ENCODE measurements at places on chromosomes 3 and 15.

- no peak for DNase-seq
- no peaks in the 10 kb centered on the region for H3K36me3 ChIP-seq
- no peak overlapping the region for H3K4me3 ChIP-seq
- no peaks in the 10 kb centered on the region for H3K4me1 ChIP-seq
- H3K27ac ChIP-seq, result no peak overlapping the region
These were observed 132.1 kb upstream of the TRIM42 start for GRCh38 chr3:140545756-140546155.

- H3K27me3 ChIP-seq, result no peaks in the 10 kb centered on the region
- H3K27ac ChIP-seq, result no peak overlapping the region
- no peak overlapping the region for H3K4me3 ChIP-seq
- no peak for DNase-seq
These were observed 31.4 kb downstream of the MAPK6 start for GRCh38 chr15:52050416-52050815.

- H3K27me3 ChIP-seq, result peaks cover 9% of the 10 kb centered on the region
- H3K36me3 ChIP-seq, result no peaks in the 10 kb centered on the region
- H3K4me3 ChIP-seq, result no peak overlapping the region
These were observed 182.4 kb upstream of the CHRNA7 start for GRCh38 chr15:31847961-31848360.

DNA sequence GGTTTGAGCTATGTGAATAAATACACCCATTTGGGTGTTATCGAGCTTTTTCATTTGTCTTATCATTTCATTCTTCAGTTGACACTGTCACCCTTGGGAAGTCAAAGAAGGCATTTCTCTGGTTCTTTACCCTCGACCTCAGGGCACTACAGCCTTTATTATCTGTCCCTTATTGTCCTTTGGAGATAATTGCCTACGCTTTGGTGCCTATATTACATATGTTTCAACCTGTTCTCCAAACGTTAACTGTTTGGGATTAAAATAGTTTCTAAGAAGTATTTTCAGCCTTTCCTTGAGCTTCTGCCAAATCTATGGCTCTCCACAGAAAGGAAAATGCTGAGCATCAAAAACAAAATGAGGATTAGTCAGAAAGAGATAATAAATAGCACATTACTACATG, 395.4 kb upstream of the ADAMTS9 start:
- H3K4me3 ChIP-seq, result no peak overlapping the region
- H3K4me1 ChIP-seq, result no peaks in the 10 kb centered on the region
- H3K36me3 ChIP-seq, result no peaks in the 10 kb centered on the region
- DNase-seq, result no peak

- no peak overlapping the region for H3K27ac ChIP-seq
- H3K4me3 ChIP-seq, result no peak overlapping the region
- DNase-seq, result no peak
- no peaks in the 10 kb centered on the region for H3K4me1 ChIP-seq
- no peaks in the 10 kb centered on the region for H3K36me3 ChIP-seq
These were observed 75.6 kb upstream of the POU1F1 start for GRCh38 chr3:87351937-87352336.

DNA sequence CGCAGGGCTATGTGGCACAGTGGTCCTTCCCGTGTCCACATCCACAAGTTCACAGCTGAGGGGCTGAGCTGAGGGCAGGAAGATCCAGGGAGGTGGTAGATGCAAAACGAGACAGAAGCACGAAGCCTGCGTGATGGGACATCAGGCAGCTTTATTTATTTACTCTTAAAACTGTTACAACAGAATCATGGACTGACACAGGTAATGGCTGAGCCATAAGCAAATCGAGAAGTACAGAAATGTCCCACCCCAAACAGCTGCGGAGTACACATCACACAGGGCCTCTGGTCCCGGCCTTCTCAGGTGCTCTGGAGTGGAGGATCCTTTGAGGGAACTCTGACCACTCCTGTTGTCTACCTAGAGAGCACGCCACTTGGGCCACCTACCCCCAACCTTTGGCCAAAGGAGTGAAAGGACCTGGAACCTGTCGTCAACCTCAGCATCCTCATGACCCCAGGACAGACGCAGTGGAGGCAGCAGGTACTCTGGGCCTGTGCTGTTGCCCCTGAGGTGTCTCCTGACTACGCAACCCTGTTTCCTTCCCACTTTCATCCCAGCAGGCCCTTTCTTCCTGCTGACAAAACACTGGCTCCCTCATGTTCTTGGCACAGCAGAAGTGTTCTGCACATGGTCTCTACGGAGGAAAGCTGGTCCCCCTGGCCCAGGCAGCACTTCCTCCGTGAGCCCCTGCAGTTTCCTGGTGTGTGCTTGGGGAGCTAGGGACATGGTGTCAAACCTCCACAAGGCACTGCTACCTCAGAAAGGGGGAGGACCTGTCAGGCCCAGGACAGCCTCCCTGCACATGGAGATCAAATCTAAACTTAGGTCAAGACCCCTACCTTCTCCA, 47.8 kb downstream of the DHX30 start:
- no peaks in the 10 kb centered on the region for H3K27me3 ChIP-seq
- no peak for DNase-seq
- peak overlapping the region; percentile 69 for H3K27ac ChIP-seq
- H3K4me1 ChIP-seq, result no peaks in the 10 kb centered on the region
- peaks cover 20% of the 10 kb centered on the region for H3K36me3 ChIP-seq

- H3K4me1 ChIP-seq, result no peaks in the 10 kb centered on the region
- H3K27ac ChIP-seq, result no peak overlapping the region
- no peak overlapping the region for H3K4me3 ChIP-seq
- H3K27me3 ChIP-seq, result no peaks in the 10 kb centered on the region
- DNase-seq, result no peak
- H3K36me3 ChIP-seq, result no peaks in the 10 kb centered on the region
These were observed 254.1 kb downstream of the CNTN3 start for GRCh38 chr3:74360406-74360805.

DNA sequence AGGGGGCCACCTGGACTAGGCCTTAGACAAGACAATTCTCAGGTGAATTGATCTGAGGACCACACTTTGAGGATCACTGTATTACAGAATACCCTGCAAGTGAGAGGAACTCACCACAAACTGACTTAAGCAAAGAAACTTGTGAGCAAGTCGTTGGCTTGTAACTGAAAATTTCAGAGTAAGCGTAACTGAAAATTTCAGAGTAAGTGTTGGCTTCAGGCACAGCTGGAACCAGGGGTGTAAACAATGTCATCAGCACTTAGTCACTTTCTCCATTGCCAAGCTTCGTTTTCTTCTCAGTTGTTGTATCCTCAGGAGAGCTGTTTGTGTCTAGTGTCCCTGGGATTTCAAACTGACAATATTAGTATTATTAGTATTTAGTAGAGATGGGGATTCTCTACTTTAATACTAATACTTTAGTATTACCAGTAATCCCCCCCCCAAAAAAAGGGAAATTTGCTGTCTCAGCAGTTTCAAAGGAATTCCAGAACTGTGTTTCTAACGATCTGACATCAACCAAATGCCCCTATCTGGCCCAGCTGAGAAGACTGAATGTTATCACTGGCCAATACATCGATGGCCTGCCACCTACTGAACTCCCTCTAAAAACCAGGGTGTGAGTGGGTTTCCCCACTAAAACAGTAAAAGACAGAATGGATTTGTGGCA, 474.4 kb downstream of the NTRK3 start:
- H3K4me1 ChIP-seq, result no peaks in the 10 kb centered on the region
- H3K27me3 ChIP-seq, result peaks cover 2% of the 10 kb centered on the region

DNA sequence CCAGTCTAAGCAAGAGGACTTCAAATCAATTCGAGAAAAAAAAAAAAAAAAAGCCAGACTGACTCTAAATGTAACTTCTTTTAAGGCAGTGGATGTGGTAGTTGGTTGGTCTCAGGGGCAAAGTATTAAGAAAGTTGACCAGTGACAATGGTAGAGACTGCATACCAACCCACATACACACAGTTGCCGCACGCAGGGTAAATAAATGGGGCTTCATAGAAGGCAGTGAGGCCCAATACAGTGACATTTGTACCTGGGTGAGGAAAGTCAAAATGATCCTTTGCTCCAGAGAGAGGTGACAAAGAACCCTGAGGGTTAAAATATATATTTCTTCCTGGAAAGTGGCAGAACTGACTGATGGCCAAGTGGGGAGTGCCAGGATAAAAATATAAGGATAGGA, 100.8 kb upstream of the MEX3B start:
- DNase-seq, result no peak
- no peak overlapping the region for H3K27ac ChIP-seq

DNA sequence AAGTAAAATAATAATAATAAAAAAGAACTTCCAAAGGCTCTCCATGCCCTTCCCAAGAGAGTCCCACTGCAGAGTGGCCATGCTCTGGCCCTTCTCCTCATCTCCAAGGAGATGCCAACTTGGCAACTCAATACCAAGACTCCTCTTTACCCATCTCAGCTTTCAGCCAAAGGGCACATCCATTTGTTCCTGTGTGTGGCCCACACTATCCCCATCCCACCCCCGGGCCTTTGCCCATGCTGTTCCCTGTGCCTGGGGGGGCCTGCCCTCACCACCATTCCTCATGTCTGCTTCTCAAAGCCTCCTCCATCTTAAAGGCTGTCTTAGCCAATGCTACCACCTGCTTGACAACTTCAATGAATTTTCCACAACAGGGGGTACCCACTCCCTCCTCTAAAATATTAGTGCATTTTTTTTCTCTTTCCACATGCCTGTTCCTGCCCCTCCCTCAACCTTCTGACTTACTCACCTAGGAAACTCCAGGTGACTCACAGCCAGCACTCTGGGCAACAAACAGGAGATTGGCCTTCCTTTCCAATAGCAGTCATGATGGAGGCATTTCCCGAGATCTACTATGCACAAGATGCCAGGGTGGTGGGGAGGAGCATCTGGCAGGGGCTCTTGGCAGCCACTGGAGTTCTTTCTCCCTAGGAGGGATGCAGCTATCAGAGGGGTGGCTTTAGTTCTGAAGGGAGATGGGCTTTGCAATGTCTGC, 109.4 kb upstream of the SMAD3 start:
- no peak for DNase-seq
- peaks cover 18% of the 10 kb centered on the region for H3K4me1 ChIP-seq
- no peak overlapping the region for H3K27ac ChIP-seq
- no peaks in the 10 kb centered on the region for H3K36me3 ChIP-seq
- H3K27me3 ChIP-seq, result peaks cover 7% of the 10 kb centered on the region

GRCh38 chr3:182787302-182788036, 5.8 kb upstream of the ATP11B start:
- H3K27me3 ChIP-seq, result peaks cover 6% of the 10 kb centered on the region
- DNase-seq, result no peak
- H3K27ac ChIP-seq, result no peak overlapping the region
- H3K36me3 ChIP-seq, result no peaks in the 10 kb centered on the region

GRCh38 chr3:122890077-122890719, 95.3 kb downstream of the SLC49A4 start:
- no peak overlapping the region for H3K27ac ChIP-seq
- no peak overlapping the region for H3K4me3 ChIP-seq
- peaks cover 21% of the 10 kb centered on the region for H3K4me1 ChIP-seq
- no peaks in the 10 kb centered on the region for H3K36me3 ChIP-seq

- peaks cover 8% of the 10 kb centered on the region for H3K4me1 ChIP-seq
- no peak overlapping the region for H3K4me3 ChIP-seq
- no peaks in the 10 kb centered on the region for H3K36me3 ChIP-seq
- no peak overlapping the region for H3K27ac ChIP-seq
These were observed 9.9 kb upstream of the RFT1 start for GRCh38 chr3:53139906-53140846.

GRCh38 chr3:171602072-171602471, 141.9 kb upstream of the TNIK start:
- no peak for DNase-seq
- no peaks in the 10 kb centered on the region for H3K36me3 ChIP-seq
- no peak overlapping the region for H3K4me3 ChIP-seq

DNA sequence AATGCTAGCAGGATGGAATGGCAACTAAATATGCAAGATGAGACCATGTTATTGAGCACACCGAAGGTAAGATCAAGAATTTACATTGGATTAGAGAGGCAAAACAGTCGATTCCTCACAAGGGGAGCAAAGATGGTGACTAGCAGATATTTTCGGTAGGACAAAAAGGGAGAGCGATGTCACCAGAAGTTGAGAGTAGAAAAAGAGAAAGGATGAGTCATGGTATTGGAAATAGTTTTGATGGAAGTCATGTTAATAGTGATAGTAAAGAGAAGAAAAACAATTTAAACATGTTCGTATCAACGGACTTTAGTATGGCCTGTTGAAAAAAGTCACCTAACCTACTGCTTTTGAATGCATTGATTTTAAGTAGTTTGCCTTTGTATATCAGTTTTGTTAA, 55.0 kb downstream of the UBE2E2 start:
- no peak overlapping the region for H3K27ac ChIP-seq
- peaks cover 43% of the 10 kb centered on the region for H3K4me1 ChIP-seq
- H3K4me3 ChIP-seq, result no peak overlapping the region
- H3K27me3 ChIP-seq, result no peaks in the 10 kb centered on the region
- H3K36me3 ChIP-seq, result peaks cover 5% of the 10 kb centered on the region

- no peaks in the 10 kb centered on the region for H3K27me3 ChIP-seq
- peak overlapping the region; percentile 90 for H3K27ac ChIP-seq
- peaks cover 22% of the 10 kb centered on the region for H3K4me1 ChIP-seq
- H3K36me3 ChIP-seq, result peaks cover 8% of the 10 kb centered on the region
- peak; percentile 44 for DNase-seq
These were observed 733 bp downstream of the RNF111 start for GRCh38 chr15:58988006-58988785.

- H3K36me3 ChIP-seq, result no peaks in the 10 kb centered on the region
- no peak for DNase-seq
- H3K4me3 ChIP-seq, result no peak overlapping the region
- no peak overlapping the region for H3K27ac ChIP-seq
- H3K27me3 ChIP-seq, result peaks cover 2% of the 10 kb centered on the region
- peaks cover 2% of the 10 kb centered on the region for H3K4me1 ChIP-seq
These were observed 92.4 kb downstream of the CLDN1 start for GRCh38 chr3:190229632-190230424.

- no peaks in the 10 kb centered on the region for H3K36me3 ChIP-seq
- H3K27ac ChIP-seq, result no peak overlapping the region
- H3K4me3 ChIP-seq, result no peak overlapping the region
- peaks cover 5% of the 10 kb centered on the region for H3K4me1 ChIP-seq
- peaks cover 30% of the 10 kb centered on the region for H3K27me3 ChIP-seq
These were observed 235.3 kb downstream of the ABHD5 start for GRCh38 chr3:43926055-43926454.

- H3K36me3 ChIP-seq, result no peaks in the 10 kb centered on the region
- no peak overlapping the region for H3K27ac ChIP-seq
- H3K27me3 ChIP-seq, result no peaks in the 10 kb centered on the region
- H3K4me3 ChIP-seq, result peak overlapping the region; percentile 78
These were observed 95.3 kb upstream of the OXTR start for GRCh38 chr3:8864402-8865350.

Data from memory B cell (primary cell).